ENCODE measurements at places on chromosomes 1 and 21.

GRCh38 chr1:193520472-193520871 lies 334.1 kb upstream of the B3GALT2 start:
- no peak for DNase-seq

DNA sequence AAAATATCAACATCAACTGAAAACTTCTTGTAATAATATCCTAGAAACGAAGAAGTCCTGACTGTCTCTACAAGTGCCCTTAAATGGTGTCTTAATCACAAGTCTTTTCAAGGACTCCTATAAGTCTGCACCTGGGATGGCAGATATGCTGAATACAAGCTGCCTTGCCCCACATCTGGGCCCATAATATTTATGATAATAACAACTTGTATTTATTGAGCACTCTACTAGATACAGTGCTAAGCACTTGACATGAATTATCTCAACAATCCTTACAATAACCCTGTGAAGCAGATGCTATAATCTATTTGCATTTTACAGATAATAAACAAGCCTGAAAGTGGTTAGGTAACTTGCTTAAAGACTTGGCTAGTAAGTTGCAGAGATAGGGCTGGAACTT lies 78.0 kb upstream of the ZNF648 start:
- no peak for DNase-seq

DNA sequence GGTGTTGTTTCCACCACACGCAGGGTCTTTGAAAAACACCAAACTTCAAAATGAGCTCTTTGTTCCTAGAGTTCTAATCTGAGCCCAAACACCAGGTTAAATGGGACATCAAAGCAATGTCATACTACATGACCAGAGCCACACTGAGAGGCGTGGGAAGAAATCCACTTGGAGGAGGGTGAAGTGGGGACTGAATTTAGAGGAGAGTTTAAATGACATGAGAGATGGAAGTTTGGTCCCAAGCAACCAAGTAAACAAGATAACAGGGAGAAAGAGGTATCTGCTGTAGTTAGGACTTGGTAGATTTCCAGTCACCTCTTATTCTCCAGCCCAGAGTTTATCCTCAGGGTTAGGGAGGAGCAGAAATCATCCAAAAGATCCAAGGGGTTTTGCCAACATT lies 290.9 kb upstream of the FAM78B start:
- DNase-seq = no peak

GRCh38 chr1:25820247-25821111 lies 725 bp downstream of the MTFR1L start:
- DNase-seq = peak; percentile 74

GRCh38 chr1:57544345-57544744 lies 120.5 kb upstream of the DAB1 start:
- DNase-seq = no peak

DNA sequence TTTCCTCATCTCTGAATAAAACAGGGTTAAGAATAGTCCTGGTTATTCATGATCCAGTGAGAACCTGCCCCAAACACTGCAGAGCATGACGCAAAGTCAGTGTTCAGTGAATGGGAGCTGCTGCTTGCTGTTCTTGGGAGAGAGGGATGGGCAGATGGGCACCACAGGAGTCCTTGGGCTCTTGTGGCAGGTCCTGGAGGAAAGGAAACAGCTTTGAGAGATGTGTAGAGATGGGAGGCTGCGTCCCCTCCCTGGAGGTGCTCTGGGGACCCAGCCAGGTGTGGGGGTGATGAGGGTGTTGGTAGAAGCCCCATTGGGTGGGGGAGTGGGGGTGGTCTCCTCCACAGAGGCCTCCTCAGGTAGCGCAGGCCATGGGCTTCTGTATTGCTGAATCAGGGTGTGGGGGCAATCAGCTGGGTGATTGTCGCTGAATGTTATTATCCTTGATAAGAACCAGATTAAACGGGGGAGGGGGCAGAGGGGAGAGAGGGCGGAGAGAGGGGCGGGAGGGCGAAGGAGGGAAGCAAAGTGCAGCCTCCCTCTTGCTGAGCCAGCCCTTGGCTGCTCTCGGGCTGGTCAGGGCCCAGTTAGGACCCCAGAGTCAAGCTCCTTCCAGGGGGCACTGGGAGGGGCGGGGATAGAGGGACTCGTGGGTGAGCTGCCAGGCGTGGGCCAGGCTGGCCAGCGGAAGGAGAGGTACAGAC lies 22.9 kb upstream of the CASZ1 start:
- DNase-seq = no peak

DNA sequence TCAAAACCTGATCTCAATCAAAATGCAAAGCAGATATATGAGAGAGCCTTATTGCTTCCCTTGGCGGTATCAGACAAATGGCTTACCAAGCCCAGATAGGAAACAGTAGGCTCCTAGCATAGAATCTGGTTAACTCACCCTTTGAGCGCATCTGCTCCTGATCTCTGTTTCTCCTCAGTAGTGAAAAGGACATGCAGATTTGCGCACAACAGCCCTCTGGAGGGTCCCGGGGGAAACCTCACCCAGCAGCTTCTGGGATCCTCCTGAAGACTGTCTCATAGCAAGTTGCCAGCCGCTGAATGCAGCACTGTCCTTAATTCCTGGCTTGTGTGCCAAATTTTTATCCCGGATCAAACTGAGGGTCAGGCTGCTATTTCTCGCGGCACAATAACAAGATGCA lies 192.2 kb downstream of the FASLG start:
- no peak for DNase-seq

DNA sequence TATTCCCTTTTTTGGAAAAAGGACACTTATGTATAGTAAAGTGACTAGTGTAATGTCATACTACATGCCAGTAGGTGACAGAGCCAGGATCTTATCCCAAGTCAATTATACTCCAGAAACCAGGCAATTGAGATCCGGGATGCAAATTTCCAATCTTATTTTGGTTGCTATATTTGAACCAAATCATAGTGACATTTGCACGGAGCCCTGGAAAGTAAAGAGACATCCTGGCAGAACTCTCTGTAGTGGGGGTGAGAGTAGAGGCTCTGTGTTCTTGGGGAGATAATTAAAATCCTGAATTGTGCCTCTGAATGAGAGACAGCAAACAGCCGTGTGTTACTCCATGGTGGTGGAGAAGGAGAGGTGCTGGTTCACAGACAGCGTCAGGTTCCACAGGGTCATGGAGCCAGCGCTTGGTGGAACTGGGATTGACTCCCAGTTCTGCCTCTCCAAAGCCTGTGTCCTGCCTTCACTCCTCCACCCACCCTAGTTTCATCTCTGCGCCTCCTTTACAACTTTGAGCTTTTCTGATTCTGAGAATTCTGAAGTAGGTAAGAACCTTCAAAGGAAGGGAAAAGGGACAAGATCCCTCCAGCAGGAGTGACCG lies 432.3 kb downstream of the PTPRU start:
- DNase-seq = no peak

GRCh38 chr1:204295671-204296070 lies 64.1 kb downstream of the PLEKHA6 start:
- DNase-seq = no peak

- DNase-seq = no peak
These were observed 68.0 kb downstream of the ADAMTS1 start for GRCh38 chr21:26777166-26777565.

GRCh38 chr1:10827377-10828333 lies 31.2 kb upstream of the CASZ1 start:
- no peak for DNase-seq

- DNase-seq = no peak
These were observed 34.8 kb upstream of the PSMG1 start for GRCh38 chr21:39218082-39218409.

DNA sequence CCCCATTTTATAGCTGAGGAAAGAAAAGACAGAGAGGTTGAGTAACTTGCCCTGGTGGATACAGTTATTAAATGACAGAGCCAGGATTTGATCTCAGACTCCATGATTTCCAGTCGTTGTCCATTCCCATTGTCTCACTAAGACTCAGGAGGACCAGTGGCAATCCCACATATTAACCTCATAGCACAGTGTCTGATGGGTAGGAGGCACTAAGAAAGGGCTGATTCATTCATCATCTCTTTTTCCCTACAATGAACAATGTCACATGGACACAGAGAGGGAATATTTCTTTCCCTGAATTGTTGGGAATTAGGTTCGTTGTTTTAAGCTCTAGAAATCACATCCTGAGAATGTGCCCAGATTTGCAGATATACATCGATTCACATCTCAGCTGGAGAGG lies 99.9 kb downstream of the PBX1 start:
- DNase-seq = no peak

GRCh38 chr1:59645893-59646292 lies 168.9 kb upstream of the HOOK1 start:
- DNase-seq = no peak

DNA sequence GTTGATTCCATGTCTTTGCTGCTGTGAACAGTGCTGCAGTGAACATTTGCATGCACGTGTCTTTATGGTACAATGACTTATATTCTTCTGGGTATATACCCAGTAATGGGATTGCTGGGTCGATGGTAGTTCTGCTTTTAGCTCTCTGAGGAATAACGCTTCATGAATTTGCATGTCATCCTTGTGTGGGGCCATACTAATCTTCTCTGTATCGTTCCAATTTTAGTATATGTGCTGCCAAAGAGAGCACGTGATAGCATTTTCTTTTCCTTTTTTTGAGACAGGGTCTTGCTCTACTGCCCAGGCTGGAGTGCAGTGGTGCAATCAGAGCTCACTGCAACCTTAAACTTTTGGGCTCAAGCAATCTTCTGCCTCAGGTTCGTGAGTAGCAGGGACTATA lies 24.9 kb upstream of the MAP1LC3C start:
- no peak for DNase-seq

- no peak for DNase-seq
These were observed 1.0 kb upstream of the ERG start for GRCh38 chr21:38499296-38499695.

- DNase-seq = no peak
These were observed 49.1 kb upstream of the LRRC3 start for GRCh38 chr21:44405948-44406872.

GRCh38 chr1:5745800-5746610 lies 246.2 kb downstream of the NPHP4 start:
- peak; percentile 47 for DNase-seq

DNA sequence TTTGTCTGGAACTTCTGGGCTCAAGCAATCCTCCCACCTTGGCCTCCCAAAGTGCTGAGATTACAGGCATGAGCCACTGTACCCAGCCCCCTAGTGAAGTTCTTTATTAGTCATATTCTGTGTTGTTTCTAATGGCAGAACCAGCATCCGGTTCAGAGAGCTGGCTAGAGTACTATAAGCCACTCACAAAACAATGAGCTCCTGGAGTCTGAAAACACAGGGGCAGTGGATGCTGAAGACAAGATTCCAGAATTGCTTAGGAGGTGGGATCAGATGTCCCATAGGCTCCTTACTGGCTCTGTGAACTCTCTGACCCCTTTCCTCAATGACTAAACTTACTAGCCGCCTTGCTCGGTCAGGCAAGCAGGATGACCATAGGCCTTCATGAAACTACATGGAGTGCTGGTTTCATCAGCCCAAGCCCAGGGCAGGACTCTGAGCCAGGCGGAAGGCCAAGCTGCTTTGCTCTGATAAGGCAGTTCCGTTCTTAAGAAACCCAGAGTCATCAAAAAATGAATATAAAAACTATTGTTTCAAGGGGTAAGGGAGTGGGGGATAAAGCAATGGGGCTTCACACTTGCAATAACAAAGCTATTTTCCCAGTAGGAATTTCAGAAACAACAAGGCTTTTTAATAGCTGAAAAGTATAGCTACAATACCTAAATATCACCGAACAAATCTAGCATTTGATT lies 8.1 kb downstream of the MTHFR start:
- no peak for DNase-seq

DNA sequence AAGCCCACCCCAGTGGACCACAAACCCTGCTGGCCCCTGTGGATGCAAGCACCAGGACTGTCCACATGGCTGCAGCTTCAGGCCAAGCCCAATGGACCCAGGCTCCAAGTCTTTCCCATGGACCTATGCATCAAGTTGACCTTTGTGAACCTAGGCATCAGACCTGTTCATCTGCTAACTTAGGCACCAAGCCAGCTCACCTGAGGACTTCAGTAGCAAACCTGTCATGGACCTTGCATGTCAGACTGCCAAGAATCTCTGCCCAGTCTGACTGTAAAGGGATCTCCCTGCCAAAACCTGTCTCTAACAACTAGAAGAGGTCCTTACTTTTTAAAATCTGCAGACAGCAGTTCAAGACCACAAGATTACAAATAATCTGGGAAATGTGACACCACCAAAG lies 37.8 kb downstream of the FMO3 start:
- no peak for DNase-seq

DNA sequence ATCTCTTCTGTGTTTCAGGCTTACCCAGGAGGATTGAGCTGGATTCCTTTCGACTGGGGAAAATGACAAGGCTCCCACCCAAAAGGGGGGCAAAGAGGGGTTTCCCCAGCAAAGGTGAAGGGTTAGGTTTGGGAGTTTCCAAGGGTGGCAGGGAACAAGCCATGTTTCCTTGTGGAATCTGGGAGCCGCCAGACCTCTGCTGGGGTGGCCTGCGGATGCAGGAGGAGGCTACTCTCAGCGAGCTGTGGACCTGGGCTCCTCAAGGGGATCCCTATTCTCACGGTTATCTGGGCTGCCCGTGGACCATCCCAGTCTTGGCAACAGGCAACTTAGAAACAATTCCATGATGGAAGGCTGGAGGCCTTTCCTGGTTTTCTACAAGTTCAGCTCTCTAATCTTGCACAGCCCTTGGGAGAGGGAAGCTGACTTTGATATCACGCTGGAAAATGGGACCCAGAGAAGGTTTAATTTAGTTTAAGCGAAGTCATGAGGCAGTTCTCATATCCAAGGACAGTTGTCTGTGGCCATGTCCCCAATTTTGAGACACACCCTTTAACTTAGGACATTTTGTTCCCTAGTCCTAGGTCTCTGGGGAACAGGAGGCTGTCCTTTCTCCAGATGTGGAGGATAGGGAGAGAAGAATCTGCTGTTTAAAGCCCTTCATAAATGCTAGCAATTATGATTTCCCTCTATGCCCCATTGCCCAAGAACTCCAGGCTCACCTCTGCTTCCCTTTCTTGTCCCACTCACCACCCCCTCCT lies 24.7 kb upstream of the STUM start:
- no peak for DNase-seq

DNA sequence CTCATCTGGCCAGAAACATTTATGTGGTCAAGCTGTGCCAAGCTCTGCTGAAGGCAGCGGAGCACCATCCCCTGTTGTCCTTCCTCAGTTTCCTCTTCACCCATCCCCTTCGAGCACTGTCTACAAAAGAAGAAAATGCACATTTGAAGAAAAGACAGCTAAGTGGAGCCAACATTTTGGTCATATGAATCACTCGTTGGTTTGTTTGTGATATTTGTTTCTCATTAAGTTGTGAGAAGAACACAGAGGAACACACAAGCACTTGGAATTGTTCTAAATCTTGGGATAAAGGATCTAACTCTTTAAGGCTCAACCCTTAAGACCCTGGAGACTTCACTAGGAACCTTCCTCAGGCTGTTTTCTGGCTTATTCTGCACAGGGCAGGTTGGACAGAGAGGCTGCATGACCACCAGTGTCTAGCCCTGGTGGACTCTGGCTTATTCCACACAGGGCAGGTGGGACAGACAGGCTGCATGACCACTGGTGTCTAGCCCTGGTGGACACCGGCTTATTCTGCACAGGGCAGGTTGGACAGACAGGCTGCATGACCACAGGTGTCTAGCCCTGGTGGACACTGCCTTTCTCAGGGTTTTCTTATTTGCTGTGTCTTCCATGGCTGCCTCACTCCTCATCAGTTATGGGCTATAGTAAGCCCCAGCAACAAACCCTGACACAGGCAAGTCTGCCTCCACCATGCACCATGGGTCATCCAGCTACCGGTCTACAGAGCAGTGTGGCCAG lies 35.3 kb upstream of the COL6A2 start:
- DNase-seq = no peak

GRCh38 chr1:43381612-43382011 lies 8.0 kb downstream of the MED8 start:
- no peak for DNase-seq

- DNase-seq = no peak
These were observed 21.8 kb downstream of the ENAH start for GRCh38 chr1:225631021-225631663.

- DNase-seq = no peak
These were observed 121.5 kb downstream of the PLPP3 start for GRCh38 chr1:56457756-56458375.
